ENCODE measurements at places on chromosomes 3 and 15. TPM values are rescaled to one million over a fixed set of nuclear protein-coding genes. Genes with fewer than 3 reads are reported as not detected.
A peak's percentile ranks its signal among the peaks of the same experiment; 100 is the strongest.

ARNT2 gene
- total RNA-seq: 68.1 TPM

LINS1 gene
- 9.3 TPM for total RNA-seq

CHRNA7 gene
- total RNA-seq: 0.37 TPM

TRH gene
- total RNA-seq: not detected

PCOLCE2 gene
- 3.8 TPM for total RNA-seq

ZNF662 gene
- not detected for total RNA-seq

SLC24A1 gene
- 14.8 TPM for total RNA-seq

DNA sequence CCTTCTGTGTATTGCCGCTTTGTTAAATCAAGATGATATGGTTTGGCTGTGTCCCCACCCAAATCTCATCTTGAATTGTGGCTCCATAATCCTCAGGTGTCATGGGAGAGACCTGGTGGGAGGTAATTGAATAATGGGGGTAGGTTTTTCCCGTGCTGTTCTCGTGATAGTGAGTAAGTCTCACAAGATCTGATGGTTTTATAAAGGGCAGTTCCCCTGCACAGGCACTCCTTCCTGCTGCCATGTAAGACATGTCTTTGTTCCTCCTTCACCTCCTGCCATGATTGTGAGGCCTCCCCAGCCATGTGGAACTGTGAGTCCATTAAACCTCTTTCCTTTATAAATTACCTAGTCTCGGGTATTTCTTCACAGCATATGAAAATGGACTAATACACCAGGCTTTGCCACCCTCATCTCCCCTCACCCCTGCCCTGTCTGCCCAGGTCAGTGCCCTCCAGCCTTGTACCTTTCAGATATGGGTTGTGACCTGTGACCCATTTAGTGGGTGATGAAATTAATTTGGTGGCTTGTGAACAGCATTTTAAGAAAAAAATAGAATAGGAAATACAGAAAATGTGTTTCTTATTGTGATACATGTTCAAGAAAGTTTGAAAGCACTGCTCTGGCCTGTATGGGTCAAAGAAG is 56.1 kb upstream of the MCF2L2 start:
- H3K36me3 ChIP-seq: no peaks in the 10 kb centered on the region
- no peak for DNase-seq
- H3K4me3 ChIP-seq: no peak overlapping the region
- H3K4me1 ChIP-seq: peaks cover 15% of the 10 kb centered on the region
- no peaks in the 10 kb centered on the region for H3K27me3 ChIP-seq

- no peak for DNase-seq
- H3K4me3 ChIP-seq: no peak overlapping the region
- H3K4me1 ChIP-seq: peaks cover 65% of the 10 kb centered on the region
- no peak overlapping the region for H3K27ac ChIP-seq
Measured at GRCh38 chr3:63972987-63973386, 50.3 kb downstream of the PSMD6 start.

DNA sequence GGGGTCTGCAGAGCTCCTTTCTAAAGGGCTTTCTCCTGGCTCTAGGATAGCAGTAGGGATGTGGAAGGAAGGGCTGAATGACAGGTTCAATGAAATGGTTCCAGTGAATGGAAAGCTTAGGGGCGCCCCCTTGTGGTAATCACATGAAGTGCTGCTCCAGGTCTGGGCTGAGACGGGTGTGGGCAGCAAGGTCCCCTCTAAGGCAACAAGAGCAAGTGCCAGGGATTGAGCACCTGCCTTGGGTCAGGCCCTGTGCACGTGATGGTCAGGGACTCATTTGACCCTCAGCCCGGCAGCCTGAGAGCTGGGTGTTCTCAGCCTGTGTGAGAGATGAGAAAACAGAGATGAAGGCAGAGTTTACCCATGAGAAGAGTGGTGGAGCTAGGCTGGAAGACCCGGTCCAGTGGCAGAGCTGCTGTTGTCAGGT is 12.1 kb upstream of the CX3CR1 start:
- no peaks in the 10 kb centered on the region for H3K27me3 ChIP-seq
- H3K27ac ChIP-seq: no peak overlapping the region

- DNase-seq: no peak
- no peak overlapping the region for H3K4me3 ChIP-seq
- H3K27ac ChIP-seq: peak overlapping the region; percentile 68
- H3K36me3 ChIP-seq: peaks cover 14% of the 10 kb centered on the region
Measured at GRCh38 chr15:70714015-70714414, 49.3 kb downstream of the UACA start.

DNA sequence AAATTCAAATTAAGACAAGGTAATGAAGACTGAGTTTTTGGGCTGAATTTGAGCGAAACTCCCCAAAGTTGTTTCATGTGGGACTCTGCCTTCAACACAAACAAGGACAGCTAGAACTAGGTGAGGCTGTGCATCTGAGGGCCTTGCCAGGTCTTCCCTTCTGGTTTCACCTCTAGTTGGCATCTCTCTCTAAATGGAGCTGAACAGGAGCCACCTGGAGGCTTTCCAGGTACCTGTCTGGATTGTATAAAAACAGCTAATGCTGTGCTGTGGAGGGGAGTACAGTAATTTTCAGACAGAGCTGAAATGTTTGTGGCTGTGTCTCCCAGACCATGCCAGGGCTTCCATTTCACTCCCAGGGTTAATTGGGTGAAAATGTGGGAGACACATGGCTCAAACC is 27.1 kb downstream of the TRIM71 start:
- DNase-seq: no peak
- H3K36me3 ChIP-seq: no peaks in the 10 kb centered on the region
- peaks cover under 1% of the 10 kb centered on the region for H3K27me3 ChIP-seq
- no peak overlapping the region for H3K4me3 ChIP-seq
- H3K4me1 ChIP-seq: peaks cover 10% of the 10 kb centered on the region

DNA sequence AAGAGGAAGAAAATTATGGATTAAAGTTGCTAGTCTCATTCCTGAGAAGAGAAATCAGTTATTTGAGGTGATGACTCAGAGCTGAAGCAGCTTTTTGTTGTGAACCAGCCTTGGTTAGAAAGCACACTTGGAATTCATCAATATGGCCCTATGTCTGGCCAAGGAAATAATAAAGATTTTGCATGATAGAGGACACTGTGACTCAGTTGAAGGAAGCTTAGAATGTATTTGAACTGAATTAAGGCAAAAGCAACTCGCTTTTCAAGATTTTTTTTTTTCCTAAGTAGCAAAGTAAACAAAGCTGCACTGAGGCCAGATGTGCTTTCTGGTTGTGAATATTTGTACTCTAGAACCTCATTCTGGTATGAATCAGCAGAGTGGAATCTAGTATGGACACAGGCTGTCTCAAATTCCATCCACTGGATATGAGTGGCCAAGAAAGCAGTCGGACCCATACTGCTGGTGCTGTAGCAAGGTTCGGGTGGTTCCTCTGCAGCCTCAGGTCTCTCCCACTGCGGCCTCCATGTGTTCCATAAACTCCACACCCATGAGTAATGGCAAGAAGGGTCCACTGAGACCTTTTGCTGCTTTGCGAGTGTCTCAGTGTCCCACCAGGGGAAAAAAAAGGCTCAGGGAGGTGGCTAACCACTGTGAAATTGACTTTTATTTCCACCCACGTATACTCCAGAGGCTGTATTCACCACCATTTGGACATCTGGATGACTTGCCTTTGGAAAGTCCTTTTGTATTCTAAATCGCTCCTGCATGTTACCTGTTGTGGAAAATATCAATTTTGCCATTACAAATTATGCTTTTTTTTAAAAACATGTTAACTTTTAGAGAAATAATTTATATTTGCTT is 53.1 kb downstream of the TGFBR2 start:
- H3K27ac ChIP-seq: peak overlapping the region; percentile 90
- peaks cover 84% of the 10 kb centered on the region for H3K4me1 ChIP-seq
- DNase-seq: no peak
- H3K4me3 ChIP-seq: peak overlapping the region; percentile 49
- no peaks in the 10 kb centered on the region for H3K27me3 ChIP-seq

GRCh38 chr15:45535486-45536042 is 13.0 kb upstream of the SLC30A4 start:
- H3K36me3 ChIP-seq: no peaks in the 10 kb centered on the region
- H3K4me1 ChIP-seq: peaks cover 5% of the 10 kb centered on the region
- no peaks in the 10 kb centered on the region for H3K27me3 ChIP-seq
- H3K4me3 ChIP-seq: no peak overlapping the region

DNA sequence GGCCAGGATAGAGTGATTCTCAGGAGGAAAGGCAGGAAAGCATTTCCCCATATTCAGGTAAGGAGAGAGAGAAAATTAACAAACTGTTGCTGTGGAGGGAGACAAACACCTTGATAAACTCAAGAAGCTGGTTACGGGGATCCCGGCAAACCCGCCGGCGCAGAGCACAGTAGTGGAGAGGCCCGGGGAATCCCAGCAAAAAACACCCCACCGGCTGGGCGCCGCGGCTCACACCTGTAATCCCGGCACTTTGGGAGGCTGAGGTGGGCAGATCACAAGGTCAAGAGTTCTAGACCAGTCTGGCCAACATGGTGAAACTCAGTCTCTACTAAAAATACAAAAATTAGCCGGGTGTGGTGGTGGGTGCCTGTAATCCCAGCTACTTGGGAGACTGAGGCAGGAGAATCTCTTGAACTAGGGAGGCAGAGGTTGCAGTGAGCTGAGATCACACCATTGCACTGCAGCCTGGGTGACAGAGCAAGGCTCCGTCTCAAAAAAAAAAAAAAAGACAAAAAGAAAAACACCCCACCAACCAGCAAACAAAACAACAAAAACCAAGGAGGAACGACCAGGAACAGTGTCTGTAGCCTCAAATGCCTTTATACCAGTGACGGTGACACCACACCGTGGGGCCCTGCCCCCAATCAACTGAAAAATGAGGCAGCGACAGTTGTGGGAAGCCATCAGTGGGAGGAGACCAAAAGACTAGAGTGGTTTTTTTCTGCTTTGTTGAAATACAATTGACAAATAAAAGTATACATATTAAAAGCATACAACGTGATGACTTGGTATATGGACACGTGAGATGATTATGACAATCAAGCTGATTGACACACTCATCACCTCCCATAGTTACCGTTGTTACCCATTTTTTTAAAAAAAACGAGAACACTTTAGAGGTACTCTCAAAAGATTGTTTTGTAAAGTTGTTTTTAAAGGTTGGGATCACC is 40.2 kb upstream of the IDH2 start:
- no peak overlapping the region for H3K27ac ChIP-seq
- H3K27me3 ChIP-seq: no peaks in the 10 kb centered on the region
- no peak overlapping the region for H3K4me3 ChIP-seq
- DNase-seq: no peak
- peaks cover 3% of the 10 kb centered on the region for H3K4me1 ChIP-seq

DNA sequence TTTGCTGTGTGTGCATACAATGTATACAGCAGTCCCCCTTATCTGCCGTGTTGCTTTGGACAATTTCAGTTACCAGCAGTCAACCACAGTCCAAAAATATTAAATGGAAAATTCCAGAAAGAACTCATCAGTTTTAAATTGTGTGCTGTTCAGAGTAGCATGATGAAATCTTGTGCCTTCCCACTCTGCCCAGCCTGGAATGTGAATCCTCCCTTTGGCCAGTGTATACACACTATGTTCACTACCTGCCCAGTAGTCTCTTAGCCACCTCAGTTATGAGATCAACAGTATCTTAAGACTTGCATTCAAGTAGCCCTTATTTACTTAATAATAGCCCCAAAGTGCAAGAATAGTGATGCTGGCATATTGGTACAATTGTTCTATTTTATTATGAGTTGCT is 133.6 kb upstream of the ABHD17C start:
- H3K27ac ChIP-seq: peak overlapping the region; percentile 50
- peaks cover 43% of the 10 kb centered on the region for H3K4me1 ChIP-seq
- H3K27me3 ChIP-seq: no peaks in the 10 kb centered on the region
- H3K4me3 ChIP-seq: no peak overlapping the region
- peak; percentile 19 for DNase-seq

GRCh38 chr3:120212505-120212904 is 72.5 kb downstream of the GPR156 start:
- H3K27me3 ChIP-seq: no peaks in the 10 kb centered on the region
- no peak overlapping the region for H3K27ac ChIP-seq
- no peaks in the 10 kb centered on the region for H3K36me3 ChIP-seq
- peaks cover 14% of the 10 kb centered on the region for H3K4me1 ChIP-seq
- no peak for DNase-seq

DNA sequence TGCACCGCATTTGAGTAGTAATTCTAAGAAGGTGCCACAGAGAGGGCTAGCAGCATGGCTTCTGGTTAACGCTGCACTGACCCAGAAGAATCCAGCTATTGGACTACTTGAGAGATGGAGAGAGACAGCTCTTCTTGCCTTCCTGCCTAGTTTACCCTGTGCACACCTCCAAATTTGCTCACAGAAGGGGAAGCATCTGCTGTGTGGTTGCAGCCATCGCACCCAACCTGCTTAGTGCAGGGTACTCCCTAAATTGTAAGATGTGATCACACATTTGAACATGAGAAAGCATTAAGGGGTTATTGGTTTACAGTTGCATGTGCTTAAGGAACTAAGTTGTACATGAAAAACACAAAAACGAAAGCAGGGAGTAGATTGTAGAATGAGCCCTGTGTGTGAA is 122.1 kb downstream of the FOXB1 start:
- H3K36me3 ChIP-seq: no peaks in the 10 kb centered on the region
- no peak overlapping the region for H3K4me3 ChIP-seq
- peaks cover 48% of the 10 kb centered on the region for H3K27me3 ChIP-seq
- no peak overlapping the region for H3K27ac ChIP-seq
- H3K4me1 ChIP-seq: peaks cover 15% of the 10 kb centered on the region

GRCh38 chr3:159280386-159281191 is 478.7 kb downstream of the MFSD1 start:
- no peak overlapping the region for H3K4me3 ChIP-seq
- DNase-seq: no peak
- no peaks in the 10 kb centered on the region for H3K36me3 ChIP-seq
- H3K27ac ChIP-seq: no peak overlapping the region
- peaks cover 13% of the 10 kb centered on the region for H3K27me3 ChIP-seq
- no peaks in the 10 kb centered on the region for H3K4me1 ChIP-seq

DNA sequence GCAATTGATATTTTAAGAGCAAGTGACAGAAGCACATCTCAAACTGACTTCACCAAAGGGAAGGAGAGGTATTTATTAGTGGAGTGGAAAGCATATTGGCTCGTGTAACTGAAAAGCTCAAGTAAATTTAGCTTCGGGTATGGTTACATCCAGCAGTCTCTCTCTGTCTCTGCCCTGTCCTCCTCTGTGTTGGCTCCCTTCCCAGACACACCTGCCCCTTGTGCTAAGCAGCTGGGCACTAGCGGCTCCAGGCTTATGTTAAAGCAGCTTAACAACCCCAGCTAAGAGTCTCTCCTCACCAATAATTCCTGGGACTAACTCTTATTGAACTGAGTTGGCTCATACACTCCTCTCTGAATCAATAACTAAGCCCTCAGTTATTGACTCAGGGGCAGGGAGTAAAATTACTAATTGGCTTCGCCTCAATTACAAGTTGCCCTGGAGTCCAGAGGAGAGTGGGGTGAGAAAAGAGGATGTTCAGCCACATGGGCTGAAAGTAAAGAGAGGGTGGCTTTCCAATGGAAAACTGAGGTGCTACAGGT is 12.8 kb upstream of the SH3BP5 start:
- peaks cover 47% of the 10 kb centered on the region for H3K27me3 ChIP-seq
- H3K36me3 ChIP-seq: no peaks in the 10 kb centered on the region
- H3K27ac ChIP-seq: no peak overlapping the region
- no peak for DNase-seq
- no peaks in the 10 kb centered on the region for H3K4me1 ChIP-seq

GRCh38 chr3:67377299-67377698 is 277.1 kb downstream of the SUCLG2 start:
- peaks cover 4% of the 10 kb centered on the region for H3K4me1 ChIP-seq
- H3K27ac ChIP-seq: no peak overlapping the region
- peaks cover 12% of the 10 kb centered on the region for H3K36me3 ChIP-seq
- H3K27me3 ChIP-seq: no peaks in the 10 kb centered on the region

All from osteocyte (in vitro differentiated cells).